ENCODE measurements at places on chromosomes 3 and 15. TPM values are rescaled to one million over a fixed set of nuclear protein-coding genes. Genes with fewer than 3 reads are reported as not detected.

DNA sequence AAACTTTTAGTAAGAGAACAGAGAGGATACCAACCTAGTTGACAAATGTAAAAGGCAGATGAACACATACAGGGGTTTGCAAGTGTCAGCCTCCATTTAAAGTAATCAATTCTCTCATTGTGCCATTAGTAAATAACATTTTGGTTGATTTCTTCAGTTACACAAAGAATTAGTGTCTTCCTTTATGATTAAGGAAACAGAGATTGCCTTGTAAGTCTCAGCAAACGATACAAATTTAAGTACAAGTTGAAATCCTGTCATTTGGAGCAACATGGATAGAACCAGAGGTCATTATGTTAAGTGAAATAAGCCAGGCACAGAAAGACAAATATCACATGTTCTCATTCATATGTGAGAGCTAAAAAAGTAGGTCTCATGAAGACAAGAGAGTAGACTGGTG is 26.1 kb downstream of the MYO5A start:
- no peak for DNase-seq

DNA sequence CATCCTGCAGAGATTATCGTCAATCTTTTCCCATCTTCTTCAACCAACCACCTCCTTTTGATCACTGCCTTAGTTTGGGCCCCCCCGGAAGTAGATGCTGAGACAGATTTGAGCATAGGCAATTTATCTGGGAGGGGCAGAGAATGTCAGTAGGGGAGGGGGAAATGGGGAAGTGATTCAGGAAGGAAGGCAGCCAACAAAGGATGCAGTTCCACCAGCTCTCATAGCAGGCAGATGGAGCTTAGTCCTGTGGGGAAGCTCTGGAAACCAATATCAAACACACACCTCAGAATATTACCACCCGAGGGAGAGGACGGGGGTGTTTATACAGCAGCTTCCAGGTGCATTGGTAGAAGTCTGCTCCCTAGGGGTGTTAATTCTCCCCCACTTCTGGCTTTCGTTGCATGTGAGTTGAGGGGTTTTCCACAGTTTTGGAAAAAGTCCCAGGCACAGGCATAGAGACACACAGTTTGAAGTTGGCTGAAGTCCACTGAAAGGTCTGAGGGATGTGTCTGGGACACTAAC is 91.5 kb upstream of the TNFAIP8L3 start:
- no peak for DNase-seq

GRCh38 chr3:63557912-63558311 is 94.6 kb upstream of the SNTN start:
- no peak for DNase-seq

GRCh38 chr3:178231645-178232044 is 304.6 kb upstream of the KCNMB2 start:
- DNase-seq, result no peak

- peak; percentile 51 for DNase-seq
Observed at GRCh38 chr15:29571792-29572431, 250.4 kb downstream of the TJP1 start.

DNA sequence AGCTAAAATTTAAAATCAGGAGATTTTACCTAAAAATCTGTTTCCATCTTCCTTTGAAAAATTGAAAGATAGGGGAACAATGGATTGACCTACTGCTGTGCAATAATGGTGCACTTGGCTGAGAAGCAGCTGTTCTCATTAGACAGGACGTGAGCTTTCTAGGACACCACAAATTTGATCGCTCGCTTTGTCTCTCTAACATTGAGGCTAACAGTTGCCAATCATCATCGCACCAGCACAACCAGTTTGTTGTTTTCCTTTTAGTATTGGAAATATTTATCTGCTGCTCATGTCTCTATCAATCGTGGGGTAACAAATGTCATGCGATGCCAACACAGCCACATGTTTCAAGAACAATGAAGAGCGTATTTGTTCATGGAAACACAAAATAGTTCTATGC is 228.8 kb upstream of the P2RY1 start:
- no peak for DNase-seq

CPEB1 gene
- total RNA-seq, result 5.2 TPM

ROPN1 gene
- not detected for total RNA-seq

APBA2 gene
- 21.5 TPM for total RNA-seq

MORC1 gene
- total RNA-seq, result not detected

CHDH gene
- total RNA-seq, result 6.2 TPM
